Right forelimb (tissue), 1 donor: ENCODE measurements at places on chromosomes 1 and 21.

- no peak for DNase-seq
Measured at GRCh38 chr1:172497230-172497629, 35.7 kb upstream of the SUCO start.

GRCh38 chr1:67942274-67942673, 108.2 kb downstream of the DIRAS3 start:
- no peak for DNase-seq

DNA sequence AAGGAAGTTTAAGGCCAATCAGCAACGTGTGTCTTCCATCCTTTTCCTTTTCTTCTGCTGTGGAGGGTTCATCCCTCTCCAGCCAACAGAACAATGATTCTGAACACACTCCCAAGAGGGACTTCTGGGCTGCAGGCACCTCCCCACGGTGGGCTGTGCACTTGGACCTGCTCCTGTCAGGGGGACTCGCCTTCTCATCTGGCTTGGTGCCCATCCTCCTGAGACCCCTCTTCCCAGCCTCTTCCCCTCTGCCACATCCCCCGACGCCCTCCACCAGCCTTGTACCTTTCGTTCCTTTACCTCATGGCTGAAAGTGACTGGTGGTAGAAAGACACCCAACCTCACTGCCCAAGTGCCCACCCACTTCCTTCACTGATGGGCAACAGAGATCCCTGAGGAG, 26.0 kb upstream of the SLAMF9 start:
- no peak for DNase-seq

GRCh38 chr1:177306019-177306415, 135.3 kb downstream of the BRINP2 start:
- DNase-seq = no peak

DNA sequence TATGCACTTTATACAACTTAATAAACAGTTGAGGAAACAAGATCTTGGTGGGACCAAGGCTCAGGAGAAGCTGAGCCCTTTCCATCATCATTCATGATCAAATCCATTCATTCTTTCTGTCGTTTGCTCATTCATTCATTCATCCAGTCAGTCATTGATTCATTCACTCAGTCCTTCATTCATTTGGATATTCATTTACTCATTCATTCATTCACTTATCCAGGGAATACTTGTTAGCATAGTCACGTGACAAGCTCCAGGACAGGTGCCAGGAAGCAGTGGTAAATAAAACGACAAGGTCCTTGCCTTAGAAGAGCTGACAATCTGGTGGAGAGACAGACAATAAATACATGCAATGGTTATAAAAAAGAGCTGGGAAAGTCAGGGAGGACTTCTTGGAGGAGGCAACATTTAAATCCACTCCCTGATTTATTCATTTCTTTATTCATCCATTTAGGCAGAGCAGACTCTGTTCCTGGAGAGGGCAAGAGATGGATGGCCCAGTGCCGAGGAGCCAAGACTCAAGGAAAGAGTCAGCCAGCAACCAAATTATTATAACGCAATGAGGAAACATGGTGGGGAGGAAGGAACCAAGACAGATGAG, 74.1 kb upstream of the CASZ1 start:
- no peak for DNase-seq

- DNase-seq = no peak
Measured at GRCh38 chr1:229412056-229412455, 21.8 kb downstream of the ACTA1 start.

- DNase-seq = no peak
Measured at GRCh38 chr1:115796897-115797296, 28.4 kb upstream of the CASQ2 start.

GRCh38 chr1:41731516-41732030, 187.1 kb downstream of the HIVEP3 start:
- DNase-seq = no peak

DNA sequence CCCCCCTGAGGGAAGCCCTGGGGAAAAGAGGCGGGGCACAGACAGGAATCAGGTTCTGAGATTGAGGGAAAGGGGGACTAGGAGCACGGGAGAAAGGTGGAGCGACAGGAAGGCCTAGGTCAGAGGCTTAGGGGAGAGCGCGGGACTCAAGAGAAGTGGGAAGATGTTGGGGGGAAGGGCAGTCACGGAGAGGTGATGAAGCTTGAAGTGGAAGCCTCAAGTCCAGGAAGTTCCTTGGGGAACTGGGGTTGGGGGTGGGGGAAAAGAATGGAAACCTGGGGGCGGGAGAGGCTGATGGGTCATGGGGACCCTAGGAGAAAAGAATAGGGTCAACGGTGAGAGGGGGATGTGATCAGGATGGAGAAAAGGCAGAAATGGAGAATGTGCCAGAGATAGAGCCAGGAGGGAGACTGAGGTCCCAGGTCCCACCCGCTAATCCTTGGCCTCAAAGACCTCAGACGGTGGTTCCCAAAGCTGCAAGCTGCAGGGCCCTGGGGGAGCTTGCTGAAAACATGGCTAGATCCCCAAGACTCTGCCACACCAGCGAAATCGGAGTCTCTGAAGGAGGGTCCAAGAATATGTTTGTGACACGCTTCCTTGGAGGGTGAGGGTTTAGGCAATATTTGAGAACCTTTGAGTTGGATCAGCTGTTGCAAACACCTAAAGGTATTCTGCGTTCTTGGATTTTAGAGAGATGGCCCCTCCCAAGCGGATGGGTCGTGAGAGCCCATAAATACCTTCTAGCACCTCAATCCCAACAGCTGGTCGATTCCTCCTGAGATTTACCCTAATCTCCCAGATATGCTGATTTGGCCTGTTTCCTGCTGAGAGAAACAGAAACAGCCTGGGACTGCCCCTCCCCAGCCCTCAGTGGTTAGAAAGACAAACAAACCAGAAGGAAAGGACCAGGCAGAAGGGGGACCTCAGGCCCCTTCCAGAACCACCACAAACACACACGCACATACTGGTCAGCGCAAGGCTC, 3.6 kb downstream of the C1orf232 start:
- DNase-seq = peak; percentile 35

DNA sequence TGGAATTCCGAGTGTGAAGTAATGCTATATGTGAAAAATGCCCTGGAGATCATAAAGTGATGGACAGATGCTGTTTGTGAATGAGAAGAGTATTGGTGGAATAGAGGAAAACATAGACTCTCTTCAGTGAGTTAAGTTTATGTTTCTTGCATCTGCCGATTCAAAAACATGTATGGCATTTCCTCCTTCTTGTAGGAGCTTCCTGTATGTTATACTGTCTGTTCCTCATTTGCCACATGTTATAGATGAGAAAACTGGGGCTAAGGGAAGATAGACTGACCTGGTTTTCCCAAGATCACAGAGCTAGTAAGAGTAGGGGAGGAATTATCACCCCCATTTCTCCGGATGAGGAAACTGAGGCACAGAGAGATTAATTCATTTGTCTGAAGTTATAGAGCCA, 41.1 kb upstream of the IL20 start:
- no peak for DNase-seq

DNA sequence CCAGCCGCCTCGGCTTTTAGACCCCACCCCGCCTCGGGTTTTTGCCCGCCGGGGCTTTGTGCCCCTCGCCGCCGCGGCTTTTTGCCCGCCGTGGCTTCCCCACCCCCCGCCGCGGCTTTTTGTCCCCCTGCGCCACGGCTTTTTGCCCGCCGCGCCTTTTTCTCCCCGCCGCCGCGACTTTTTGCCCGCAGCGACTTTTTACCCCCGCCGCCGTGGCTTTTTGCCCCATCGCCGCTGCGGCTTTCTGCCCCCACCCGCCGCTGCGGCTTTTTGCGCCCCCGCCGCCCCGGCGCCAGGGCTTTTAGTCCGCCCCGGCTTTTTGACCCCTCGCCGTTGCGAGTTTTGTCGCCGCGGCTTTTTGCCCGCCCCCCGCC, 474.4 kb downstream of the FAM72C start:
- DNase-seq = peak; percentile 20

- DNase-seq = no peak
Measured at GRCh38 chr1:22275167-22275566, 132.3 kb upstream of the WNT4 start.

- no peak for DNase-seq
Measured at GRCh38 chr1:80218112-80218511, 1211.6 kb upstream of the ADGRL4 start.

DNA sequence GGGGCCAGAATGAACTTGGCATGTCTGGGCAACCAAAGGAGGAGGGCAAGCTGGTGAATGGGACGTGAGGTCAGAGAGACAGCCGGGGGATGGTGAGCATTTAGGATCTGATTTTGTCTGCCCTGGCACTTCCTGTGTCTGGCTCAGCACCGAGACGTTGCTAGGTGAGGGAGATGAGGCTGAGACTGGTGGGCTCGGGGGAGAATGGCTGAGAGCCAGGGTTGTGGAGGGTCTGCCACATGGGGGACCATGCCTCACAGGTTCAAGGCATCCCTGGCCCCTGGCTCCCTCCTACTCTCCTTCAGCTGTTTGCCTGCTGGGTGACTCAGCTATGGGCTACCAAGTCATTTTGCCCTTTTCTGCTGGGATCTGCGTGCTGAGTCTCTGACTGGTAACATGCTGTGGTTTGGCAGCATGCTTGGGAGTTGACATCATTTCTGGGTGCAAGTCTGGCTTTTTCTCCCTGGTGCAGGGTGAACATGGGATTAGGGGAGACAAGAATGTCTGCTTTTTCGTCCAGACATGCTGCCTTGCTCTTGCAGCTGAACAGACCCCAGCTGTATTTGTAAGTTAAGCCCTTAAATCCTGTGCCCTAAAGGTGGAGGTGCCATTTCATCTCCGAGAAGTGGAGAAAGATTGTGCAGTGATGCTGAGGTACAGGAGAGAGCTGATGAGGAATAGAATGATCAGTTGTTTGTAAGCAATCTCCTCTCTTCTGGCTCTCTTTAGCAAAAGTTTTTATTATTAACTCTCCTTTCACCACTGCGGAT, 17.6 kb downstream of the GALNT2 start:
- DNase-seq = no peak

- DNase-seq = peak; percentile 25
Measured at GRCh38 chr21:46540087-46540710, 64.7 kb downstream of the S100B start.

DNA sequence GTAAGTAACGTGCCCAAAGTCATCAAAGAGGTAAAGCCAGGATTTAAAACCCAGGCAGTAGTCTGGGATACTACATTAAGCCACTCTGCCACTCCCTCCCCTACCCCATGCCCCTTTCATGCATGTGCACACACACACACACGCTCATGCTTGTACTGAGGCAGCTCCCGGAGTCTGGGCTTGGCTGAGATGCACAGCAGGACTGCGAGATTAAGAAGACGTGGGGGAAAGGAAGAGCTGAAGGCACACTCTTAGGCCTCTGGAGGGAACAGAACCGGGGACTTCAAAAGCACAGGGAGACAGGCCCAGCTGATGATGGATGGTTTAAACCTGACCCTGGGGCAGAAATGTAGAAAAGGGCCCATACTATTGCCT, 98.3 kb downstream of the GLIS1 start:
- peak; percentile 26 for DNase-seq

GRCh38 chr1:72693376-72693775, 411.0 kb upstream of the NEGR1 start:
- DNase-seq = no peak

GRCh38 chr1:51203121-51203873, 32.8 kb upstream of the RNF11 start:
- no peak for DNase-seq

DNA sequence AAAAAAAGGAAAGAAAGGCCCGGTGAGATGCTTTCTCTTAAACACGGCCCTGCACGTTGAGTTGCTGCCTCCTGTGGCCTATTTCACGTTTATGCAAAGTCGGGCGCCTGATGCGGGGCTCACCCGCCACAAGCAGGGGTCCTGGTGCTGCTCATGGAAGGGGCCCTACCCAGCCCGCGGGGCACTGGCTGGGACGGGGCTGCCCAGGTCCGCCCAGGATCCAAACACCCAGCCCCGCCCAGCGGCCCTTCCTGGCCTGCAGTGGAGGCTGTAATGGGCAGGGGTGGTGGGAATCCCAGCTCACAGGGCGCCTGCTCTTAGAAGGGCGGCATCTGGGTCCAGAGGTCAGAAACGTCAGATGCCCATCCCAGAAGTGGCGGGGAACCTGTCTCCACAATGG, 1.6 kb downstream of the COL6A2 start:
- DNase-seq = peak; percentile 67

GRCh38 chr1:113333056-113333455, 57.3 kb upstream of the MAGI3 start:
- DNase-seq = no peak

GRCh38 chr1:167427848-167428247, 90.5 kb downstream of the CD247 start:
- no peak for DNase-seq

- no peak for DNase-seq
Measured at GRCh38 chr1:3740042-3740441, 12.2 kb upstream of the CCDC27 start.

DNA sequence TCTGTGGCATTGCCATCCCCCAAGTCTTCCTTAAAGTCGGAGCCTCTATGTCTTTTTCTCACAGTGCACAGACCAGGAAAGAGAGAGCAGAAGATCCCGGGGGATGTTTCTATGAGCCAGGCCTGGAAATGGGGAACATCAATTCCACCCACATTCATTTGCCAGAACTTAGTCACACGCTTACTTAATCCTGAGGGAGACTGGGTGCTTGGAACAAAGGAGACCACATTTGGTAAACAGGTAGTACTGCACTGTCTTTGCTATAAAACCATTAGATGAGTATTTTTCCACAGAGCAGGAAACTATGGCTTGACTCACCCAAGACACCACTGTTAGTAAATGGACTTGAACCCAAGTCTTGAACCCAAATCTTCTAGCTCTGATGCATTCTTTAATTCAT, 60.7 kb upstream of the CTTNBP2NL start:
- DNase-seq = no peak

DNA sequence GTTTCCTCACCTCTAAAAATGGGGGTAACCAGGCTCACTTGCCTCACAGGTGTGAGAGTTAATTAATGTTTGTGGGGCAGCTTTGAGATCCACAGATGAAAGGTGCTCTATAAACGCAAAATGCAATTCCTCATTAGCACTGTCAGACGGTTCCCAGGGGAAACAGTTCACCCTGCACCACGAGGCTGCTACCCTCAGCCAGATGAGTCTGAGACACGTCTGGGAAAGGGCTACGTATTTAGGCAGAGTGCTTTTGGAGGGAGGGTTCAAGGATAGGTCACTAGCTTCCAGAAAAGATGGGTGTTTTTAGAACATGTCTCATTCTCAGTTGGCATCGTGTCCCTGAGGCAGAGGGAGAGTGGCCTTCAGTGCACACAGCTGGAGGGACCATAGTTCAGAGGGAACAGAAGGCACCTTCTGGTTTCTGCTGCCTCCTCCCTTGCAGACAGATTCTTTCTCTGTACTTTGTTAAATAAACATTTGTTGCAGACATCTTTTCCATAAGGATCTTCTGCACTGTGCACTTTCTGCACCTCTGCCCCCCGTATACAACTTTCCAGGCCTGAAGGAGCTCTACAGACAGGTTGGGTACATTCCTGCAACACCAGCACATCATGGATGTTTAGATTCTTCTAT, 139.9 kb downstream of the CLIC6 start:
- DNase-seq = no peak

DNA sequence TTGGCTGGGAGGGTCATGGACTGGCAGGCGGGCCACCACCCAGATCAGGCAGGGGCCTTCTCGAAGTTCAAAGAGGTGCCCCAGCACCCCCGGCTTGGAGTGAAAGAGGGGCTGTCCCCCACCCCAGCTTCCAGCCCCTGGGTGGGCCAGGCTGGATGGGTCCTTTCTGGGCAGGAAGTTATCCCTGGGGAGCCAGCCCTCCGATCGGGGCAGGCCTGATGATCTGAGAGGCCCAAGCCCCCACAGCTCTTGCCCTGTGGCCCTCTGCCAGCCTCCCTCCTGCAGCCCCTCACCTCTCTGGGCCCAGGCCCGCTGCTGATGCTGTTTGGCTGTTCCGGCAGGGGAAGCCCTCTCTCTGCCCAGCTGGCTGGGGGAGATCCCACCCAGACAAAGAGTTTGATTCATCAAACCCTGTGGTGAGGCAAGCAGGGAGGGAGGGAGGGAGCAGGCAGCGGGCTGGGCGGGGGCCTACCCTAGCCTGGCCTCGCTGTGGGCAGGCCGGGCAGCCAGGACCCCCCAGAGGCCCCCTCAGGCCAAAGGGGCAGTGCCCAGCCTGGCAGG, 2.5 kb downstream of the ARHGEF19 start:
- DNase-seq = peak; percentile 68
